ENCODE measurements at places on chromosomes 2 and 18.
A peak's percentile ranks its signal among the peaks of the same experiment; 100 is the strongest.

DNA sequence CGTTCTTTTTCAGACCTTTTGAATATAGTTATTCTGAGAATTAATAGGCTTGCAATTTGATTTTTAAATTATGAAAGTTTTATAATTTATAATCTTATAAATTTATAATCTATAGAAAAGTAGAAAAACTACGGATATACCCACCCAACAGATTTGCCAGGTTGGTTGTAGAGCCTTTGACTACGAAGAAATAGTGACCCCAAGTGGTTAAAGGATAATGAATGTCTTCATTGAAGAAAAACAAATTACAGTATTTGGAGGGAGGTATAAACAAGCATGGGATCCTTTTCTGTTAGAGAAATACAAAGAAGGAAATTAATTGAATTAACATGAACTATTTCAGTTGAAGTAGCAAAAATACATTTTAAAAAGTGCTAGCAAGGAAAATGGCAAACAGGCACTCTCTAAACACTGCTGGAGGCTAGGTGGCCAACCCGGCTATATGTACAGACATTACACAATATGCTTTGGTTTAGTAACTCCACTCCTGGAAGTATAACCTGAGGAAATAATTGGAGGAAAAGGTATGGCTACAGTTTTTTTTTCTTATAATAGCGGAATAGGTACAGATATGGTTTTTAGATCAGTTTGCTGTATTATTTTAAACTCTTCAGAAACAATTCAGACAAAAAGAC is 110.9 kb downstream of the MIB1 start:
- peak; percentile 11 for DNase-seq

DNA sequence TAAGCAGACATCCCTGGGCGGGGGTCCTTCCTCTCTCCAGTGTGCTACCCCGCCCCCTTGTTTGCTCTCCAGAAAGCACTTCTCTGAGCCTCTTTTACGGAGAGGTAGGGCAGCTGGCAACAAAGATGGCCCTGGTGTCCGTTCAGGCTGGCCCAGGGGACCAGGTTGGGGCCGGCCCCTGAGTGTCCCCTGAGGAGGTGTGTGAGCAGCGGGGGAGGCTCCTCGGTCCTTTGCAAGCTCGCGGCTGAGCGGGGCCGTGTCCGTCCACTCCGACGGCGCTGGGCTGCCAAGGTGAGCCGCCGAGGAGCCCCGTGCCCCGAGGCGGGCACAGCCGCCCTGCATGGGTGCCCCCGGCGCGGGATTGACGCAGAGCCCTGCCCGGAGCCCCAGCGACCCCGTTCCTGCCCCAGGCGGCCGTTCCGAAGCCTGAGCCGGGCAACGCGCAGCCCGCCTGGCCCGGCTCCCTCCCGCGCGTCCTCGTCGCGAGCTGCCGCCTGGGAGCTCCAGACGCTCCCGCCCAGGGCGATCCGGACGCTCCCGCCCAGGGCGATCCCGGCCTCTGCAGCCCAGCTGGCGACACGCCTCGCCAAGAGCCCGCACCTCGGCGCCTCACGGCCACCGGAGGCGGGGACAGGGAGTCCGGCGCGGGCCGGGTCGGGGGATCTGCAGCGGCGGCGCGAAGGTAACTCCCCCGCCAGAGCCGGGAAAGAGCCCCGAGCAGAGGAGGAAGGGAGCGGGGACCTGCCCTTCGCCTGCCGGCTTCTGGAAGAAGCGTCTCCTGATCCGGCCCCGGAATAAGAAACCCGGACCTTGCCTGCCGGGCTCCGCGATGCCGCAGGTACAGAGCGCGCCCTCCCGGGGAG is at the start of gene PROKR1:
PROKR1 (plus strand) TSS at position 569 of the 863 bp plus-strand sequence. CDS start 2,243 bp downstream, outside the sequence.
- peak; percentile 11 for DNase-seq

DNA sequence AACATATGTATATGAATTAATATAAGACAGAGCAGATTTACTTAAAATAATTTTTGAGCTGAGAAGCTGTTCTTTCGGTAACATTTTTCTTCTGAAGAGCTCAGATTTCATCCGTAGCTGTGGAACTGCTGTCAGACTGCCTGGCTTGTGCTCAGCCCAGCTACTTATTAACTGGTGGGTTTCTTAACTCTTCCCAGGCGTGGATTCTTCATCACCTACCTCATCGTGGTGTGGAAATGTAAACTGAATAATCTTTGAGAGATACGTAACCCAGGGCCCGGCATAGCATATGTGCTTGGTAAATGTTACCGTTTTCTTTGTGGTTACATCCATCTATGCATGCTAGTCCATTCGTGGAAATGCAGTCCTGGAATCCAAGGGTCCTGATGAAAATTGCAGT is 145.0 kb downstream of the MCFD2 start:
- no peak for DNase-seq

- DNase-seq = no peak
Measured at GRCh38 chr18:47870605-47871004, 59.9 kb downstream of the SMAD2 start.

DNA sequence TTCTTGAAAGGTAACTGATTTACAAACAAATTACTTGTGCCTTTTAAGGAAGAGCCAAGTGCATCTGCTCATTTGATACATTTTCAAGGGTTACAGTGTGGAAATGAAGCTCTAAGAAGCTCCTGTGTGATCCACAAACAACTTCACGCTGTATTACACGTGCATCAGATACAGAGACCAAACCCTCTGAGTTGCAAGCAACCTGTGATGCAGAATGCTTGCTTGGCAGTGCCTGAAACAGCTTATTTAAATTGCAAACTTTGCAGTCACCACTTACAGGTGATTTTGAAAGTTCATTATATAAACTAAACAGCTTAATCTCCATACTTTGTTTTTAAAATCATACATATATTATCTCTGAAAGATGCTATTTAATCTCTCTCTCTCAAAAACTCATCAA is 50.1 kb downstream of the ZEB2 start:
- no peak for DNase-seq

All from activated CD4-positive, alpha-beta T cell treated with anti-CD3 and anti-CD28 coated beads, Interleukin-10, Interleukin-2, amounts not matched to agents 100 ng/mL and 50 ng/mL, durations not matched to agents 16 hours and 8 hours (primary cell).